Spinal cord (tissue), 10 donors: ENCODE measurements at places on chromosomes 7 and 10.

DNA sequence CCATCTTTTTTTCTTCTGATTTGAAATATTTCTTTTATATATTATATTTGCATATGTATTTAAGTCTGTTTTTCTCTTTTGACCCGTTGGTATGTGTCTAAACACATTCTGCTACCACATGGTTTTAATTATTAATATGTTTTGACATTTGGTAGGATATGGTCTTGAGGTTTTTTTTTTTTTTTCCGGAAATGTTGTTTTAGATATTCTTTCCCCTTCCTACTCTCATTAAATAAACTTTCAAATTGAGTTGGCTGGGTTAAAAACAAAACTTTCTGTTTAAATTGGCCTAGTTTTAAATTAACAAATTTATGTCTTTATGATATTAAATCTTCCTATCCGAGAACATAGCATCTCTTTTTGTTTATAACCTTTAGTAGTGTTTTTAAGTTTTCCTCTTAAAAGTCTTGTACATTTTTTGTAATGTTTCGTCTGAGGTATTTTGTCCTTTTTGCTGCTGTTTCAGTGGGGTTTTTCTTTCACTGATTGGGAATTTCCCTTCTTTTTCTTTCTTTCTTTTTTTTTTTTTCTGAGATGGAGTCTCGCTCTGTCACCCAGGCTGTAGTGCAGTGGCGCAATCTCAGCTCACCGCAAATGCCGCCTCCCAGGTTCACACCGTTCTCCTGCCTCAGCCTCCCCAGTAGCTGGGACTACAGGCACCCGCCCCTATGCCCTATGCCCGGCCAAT, 25.4 kb downstream of the STAM start:
- DNase-seq, result no peak

DNA sequence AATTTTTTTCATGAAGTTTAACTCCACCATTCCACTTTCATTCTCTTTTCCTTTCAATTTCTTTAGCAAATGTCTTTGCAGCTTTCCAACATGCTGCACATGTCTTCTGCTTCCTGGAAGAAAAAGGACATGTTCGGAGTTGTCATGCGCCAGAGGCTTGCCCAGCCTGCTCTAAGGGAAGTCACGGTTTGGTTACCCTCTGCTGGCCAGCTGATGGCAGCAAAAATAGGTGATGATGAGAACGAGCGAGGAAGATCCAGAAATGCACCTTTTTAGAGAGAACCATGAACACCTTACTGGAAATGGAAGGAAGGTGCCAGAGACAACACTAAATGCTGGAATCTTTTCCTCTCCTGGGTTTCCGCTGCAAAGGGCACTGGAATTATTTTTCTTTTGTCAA, 4.9 kb upstream of the ZSCAN21 start:
- no peak for DNase-seq

GRCh38 chr10:48523212-48523819, 81.6 kb downstream of the ARHGAP22 start:
- DNase-seq, result peak; percentile 42

DNA sequence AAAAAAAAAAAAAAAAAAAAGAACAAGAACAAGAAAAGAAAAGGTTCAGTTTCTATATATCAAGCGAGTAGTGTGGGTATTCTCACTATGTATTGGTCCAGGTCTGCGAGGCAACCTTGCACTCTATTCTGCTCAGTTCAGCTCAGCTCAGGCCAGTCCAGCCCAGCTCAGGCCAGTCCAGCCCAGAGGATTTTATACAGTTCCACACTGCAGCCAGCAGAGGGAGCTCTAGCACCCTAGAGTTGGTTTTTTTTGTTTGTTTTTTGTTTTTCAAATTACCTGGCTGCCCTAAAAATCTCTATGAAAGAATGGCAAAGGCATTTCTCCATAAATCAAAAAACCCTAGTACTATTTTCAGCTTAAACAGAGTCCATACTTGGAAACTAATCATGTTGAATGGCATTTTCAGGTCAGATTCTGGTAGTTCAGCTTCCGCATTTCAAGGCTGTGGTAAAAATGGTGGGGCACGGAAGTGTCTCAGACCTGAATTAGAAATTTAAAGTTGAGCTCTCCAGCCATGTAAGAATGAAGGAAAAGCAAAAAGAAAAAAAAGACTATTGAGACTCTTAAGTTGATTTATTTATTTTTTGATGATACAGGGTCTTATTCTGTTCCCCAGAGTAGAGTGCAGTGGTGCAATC, 55.2 kb upstream of the GSDME start:
- DNase-seq, result peak; percentile 77
